Urinary bladder (tissue), 4 donors: ENCODE measurements at places on chromosomes 5 and 9.

DNA sequence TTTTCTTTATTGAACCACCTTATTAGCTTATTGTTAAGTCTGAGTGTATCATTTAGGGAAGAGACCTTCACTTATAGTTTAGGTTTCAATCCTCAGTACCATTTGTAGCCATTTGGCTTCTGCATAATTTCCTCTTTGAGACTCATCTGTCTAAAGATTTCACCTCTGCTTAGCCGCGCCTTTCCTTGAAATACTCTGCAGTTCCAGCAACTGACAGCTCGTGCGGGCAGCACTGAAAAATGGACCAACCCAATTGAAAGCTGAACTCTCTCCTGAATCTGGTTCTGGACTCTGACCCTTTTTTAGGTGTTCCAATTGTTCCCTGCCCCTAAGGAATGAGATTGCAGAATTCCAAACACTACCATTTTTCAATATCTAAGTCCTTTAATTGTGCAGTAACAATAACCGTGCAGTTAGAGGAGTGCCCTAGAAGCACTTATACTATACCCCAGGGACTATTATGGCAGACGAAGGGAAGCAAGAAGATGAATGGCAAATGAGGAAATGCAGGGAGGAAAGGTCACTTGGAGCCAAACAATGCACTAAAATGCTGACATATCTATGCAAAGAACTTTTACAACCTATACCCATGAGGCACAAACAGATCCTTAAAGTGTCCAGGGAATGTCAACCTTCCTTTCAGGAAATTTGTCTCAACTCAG lies 50.1 kb upstream of the PDE4D start:
- no peak for DNase-seq

GRCh38 chr9:97501972-97502221 lies 431 bp downstream of the TMOD1 start:
- DNase-seq = no peak

DNA sequence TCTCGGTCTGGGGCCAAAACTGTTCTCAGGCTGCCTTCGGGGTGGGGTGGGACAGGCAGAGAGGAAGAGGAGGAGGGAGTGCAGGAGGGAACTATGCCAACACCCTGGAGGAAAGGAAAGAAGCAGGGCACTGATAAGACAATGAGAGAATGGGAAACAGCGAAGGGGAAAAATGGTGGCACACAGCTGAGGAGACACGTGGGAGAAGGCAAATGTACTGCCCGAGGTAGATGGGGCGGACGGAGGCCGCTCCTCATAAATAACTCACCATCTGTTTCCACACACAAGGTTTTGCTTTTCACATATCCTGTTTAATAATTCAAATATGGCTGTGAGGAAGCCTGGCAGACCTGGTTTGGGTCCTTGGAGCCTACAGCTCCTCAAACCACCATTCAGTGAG lies 148.2 kb upstream of the LRRTM2 start:
- no peak for DNase-seq

GRCh38 chr5:6583049-6583880 lies 49.6 kb downstream of the NSUN2 start:
- no peak for DNase-seq

DNA sequence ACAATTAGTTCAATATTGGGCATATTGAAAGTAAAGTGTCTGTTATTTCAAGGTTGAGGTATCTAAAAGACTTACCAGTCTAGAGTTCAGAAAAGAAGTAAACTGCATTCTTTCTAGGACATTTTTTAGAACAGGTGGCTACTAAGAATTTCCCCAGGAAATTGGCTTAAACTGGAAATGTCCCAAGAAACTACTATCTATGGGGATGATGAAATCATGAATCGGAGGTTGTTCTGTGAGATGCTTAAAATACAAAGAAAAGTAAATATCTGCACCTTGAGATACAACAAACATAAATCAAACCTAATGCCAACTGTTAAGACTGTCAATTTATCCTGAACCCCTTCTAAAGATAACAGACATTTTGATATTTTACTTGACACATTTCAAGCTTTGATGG lies 226.5 kb upstream of the NREP start:
- no peak for DNase-seq

GRCh38 chr5:77636641-77637169 lies 1.8 kb downstream of the OTP start:
- DNase-seq = no peak

DNA sequence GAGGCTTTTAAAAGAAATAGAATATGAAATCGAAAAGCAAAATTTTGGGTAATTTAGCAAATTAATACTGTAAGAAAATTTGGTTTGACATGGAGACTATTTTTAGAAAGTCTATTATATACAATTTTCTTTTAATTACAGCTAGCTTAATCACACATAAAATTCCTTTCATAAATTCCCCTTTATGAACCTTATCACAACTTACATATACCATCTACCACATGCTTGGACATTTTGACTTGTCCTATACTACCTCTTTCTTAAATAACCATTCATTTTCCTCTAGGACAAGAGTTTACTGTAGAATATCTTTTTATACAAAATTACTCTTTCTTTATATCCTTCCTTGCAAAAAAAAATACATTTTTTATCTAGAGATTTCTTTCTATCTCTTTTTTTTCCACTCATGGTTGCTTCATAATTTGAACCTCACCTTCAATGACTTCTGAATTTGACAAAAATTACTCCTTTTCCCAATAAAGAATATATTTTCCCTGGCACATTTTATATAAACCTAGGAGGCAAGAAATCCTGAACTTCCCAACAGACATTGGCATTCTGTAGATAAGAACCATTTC lies 34.0 kb upstream of the SYK start:
- DNase-seq = no peak

- no peak for DNase-seq
Observed at GRCh38 chr5:109483395-109483971, 73.7 kb upstream of the PJA2 start.

GRCh38 chr9:3125602-3126405 lies 281.9 kb upstream of the PUM3 start:
- DNase-seq = no peak

- no peak for DNase-seq
Observed at GRCh38 chr5:116265471-116265870, 180.6 kb downstream of the COMMD10 start.

DNA sequence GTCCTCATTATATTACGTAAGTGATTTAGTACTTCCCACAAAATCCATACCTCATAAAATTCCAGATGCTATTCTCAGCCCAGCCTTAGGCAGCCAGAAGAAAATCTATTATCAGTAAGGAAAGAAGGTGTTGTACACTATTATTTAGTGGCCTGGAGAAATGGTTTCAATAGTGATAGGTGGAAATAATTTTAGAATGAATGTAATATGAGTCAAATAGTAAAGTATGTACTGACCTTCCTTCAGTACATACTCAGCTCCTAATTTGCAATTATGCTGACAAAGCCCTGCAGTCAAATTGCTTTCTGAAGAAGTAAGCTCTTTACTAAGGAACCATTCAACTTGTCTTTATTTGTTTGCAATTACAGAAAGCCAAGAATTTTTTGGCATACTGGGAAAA lies 409.2 kb downstream of the HTR1A start:
- DNase-seq = no peak
